CD4-positive, alpha-beta memory T cell (primary cell): ENCODE measurements at places on chromosomes 2 and 18. TPM values are rescaled to one million over a fixed set of nuclear protein-coding genes. Genes with fewer than 3 reads are reported as not detected.

DNA sequence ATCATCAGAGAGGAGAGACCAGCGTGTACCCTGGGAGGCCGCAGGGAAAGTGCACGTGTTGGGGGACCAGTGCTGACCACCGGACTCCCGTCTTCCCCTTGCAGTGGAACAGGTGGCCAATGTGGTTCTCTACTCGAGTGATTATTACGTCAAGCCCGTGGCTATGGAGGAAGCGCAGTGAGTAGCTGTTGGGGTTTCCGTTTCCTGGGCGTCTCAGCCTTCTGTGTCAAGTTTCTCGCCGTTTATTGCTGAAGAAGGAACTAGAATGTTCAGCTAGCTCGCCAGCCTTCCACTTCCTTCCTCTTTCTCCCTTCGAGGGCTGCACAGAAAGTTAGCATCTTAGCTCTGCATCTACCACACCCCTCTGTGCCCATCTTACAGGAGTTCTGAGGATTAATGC is 22.8 kb upstream of the DGKD start:
- DNase-seq, result peak; percentile 93
- H3K27ac ChIP-seq, result peak overlapping the region; percentile 73
- no peaks in the 10 kb centered on the region for H3K36me3 ChIP-seq
- no peak overlapping the region for H3K4me3 ChIP-seq
- H3K4me1 ChIP-seq, result peaks cover 63% of the 10 kb centered on the region

DNA sequence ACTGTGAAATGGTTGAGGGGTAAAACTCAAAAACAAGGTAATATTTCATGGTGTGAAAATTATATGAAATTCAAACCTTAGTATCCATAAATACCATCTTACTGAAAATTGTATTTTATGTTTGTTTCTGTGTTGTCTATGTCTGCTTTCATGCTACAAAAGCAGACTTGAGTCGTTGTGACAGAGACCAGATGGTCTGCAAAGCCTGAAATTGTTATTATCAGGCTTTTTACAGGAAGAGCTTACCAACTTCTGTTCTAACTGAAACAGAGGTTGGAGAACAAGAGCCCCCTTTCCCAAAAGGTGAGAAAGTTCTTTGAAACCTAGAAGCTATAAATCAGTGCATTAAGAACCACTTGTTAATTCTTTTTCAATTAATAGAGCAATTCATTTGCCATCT is 110.0 kb downstream of the COL4A4 start:
- no peak for DNase-seq
- H3K27me3 ChIP-seq, result no peaks in the 10 kb centered on the region
- H3K4me1 ChIP-seq, result no peaks in the 10 kb centered on the region
- no peaks in the 10 kb centered on the region for H3K36me3 ChIP-seq
- H3K27ac ChIP-seq, result no peak overlapping the region
- H3K4me3 ChIP-seq, result no peak overlapping the region

GRCh38 chr2:206993964-206994363 is 54.6 kb downstream of the CPO start:
- no peak overlapping the region for H3K27ac ChIP-seq
- H3K27me3 ChIP-seq, result no peaks in the 10 kb centered on the region
- peaks cover 8% of the 10 kb centered on the region for H3K4me1 ChIP-seq
- no peak overlapping the region for H3K4me3 ChIP-seq

DNA sequence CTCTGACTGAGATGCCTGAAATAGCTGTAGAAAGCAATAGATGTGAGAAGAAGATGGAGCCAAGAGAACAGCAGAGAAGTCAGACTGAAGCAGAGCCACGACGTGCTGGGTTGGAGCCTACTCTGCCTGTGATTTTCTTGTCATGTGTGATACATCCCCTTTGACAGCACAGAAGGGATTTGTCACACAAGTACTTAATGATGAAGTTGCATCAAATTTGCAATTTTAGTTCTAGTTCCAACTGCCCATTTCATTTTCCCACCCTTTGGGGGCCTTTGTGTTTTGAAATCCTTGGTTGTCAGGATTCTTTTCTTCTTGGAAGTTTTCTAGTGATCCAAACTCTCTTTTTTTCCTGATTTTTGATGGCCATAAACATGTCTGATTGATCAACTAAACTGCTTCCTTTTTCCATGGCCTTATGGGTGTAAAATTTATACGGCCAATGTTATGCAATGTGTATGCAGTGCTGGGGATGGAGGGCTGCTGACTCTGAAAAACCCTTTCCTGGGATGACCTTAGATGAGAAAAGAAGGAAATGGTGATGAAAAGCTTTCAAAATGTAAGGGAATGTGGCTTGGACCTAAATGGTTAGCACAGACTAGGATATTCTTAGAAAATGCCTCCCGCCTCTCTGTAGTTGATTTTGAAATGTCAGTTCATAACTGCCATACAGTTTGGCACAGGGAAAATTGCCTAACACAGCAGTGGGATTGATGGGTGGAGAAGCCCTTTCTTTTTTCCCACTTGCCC is 9.6 kb upstream of the B3GNT2 start:
- H3K4me1 ChIP-seq, result no peaks in the 10 kb centered on the region
- H3K4me3 ChIP-seq, result no peak overlapping the region
- DNase-seq, result no peak
- no peaks in the 10 kb centered on the region for H3K27me3 ChIP-seq

DNA sequence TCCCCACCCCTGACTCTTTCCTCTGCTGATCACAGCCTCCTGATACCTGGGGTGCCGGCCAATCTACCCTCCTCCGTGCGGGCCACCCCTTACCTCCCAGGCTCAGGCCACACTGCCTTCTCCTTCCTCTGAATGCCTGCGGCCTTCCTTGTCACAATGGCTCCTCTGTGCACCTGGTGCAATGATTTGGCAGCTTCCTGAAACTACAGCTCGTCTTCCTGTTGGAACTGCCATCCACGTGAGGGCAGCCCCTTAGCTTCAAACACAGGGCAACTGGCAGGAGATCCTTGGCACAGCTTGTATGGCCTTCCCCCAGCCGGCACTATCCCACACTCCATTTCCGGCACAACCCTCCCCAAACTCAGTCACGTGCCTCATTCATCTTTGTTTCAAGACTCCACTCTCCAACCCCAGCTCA is 69.0 kb downstream of the STPG4 start:
- H3K27ac ChIP-seq, result no peak overlapping the region
- no peak overlapping the region for H3K4me3 ChIP-seq
- H3K27me3 ChIP-seq, result no peaks in the 10 kb centered on the region
- DNase-seq, result no peak
- H3K4me1 ChIP-seq, result no peaks in the 10 kb centered on the region

GRCh38 chr2:199607914-199608313 is 150.2 kb upstream of the SATB2 start:
- no peak overlapping the region for H3K27ac ChIP-seq
- no peaks in the 10 kb centered on the region for H3K4me1 ChIP-seq
- H3K4me3 ChIP-seq, result no peak overlapping the region
- H3K27me3 ChIP-seq, result no peaks in the 10 kb centered on the region
- DNase-seq, result no peak

GRCh38 chr2:74005786-74006185 is 21.1 kb downstream of the TET3 start:
- no peak for DNase-seq
- H3K4me3 ChIP-seq, result no peak overlapping the region
- H3K27me3 ChIP-seq, result no peaks in the 10 kb centered on the region

- no peak overlapping the region for H3K4me3 ChIP-seq
- no peaks in the 10 kb centered on the region for H3K27me3 ChIP-seq
- H3K4me1 ChIP-seq, result no peaks in the 10 kb centered on the region
- H3K27ac ChIP-seq, result no peak overlapping the region
Measured at GRCh38 chr2:235669269-235669831, 175.5 kb downstream of the AGAP1 start.

- H3K4me1 ChIP-seq, result no peaks in the 10 kb centered on the region
- H3K4me3 ChIP-seq, result no peak overlapping the region
- H3K36me3 ChIP-seq, result no peaks in the 10 kb centered on the region
- no peaks in the 10 kb centered on the region for H3K27me3 ChIP-seq
- no peak for DNase-seq
- H3K27ac ChIP-seq, result no peak overlapping the region
Measured at GRCh38 chr2:194205568-194206227, 1451.3 kb upstream of the SLC39A10 start.

DNA sequence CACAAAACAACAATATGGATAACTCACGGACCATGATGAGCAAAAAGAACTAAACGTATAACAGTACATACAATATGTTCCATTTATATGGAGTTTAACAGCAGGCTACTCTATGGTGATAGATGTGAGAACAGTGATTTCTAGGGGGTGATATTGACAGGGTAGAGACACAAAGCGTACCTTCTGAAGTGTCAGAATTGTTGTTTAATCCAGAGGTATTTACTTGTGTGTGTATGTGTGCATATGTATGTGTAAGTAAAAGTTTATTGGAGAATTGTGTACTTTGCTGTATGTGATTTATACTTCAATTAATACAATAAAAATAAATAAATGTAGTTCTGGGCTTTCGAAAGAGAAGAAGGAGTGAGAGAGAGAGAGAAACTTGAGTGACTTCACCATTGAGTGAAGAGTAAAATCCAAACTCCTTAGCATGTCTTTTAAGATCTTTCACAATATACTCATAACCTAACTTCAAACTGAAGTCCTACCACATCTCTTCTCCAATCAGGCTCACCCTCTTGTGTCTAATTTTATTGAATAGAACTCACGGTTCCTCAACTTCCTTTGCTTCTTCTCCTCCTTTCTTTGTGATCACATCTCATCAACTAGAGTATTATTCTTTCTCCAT is 126.0 kb upstream of the KLF7 start:
- H3K27ac ChIP-seq, result no peak overlapping the region
- H3K36me3 ChIP-seq, result no peaks in the 10 kb centered on the region
- H3K4me1 ChIP-seq, result no peaks in the 10 kb centered on the region
- DNase-seq, result no peak

DNA sequence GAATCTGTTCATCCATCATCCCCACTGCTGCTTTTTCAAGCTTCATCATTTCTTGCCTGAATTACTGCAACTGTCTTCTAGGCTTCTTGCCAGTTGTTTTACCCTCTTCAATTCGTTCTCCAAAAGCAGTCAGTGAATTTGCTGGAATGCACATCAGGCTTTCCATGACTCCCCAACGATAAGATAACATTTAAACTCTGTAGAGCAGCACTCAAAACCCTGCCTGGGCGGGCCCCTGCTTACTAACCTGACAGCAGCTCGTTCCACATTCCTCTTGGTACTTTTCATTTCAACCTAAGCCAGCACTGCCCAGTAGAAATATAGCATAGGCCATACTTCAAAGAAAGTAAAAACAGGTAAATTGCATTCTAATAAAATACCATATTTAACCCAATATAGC is 342.9 kb downstream of the SUCLG1 start:
- H3K4me1 ChIP-seq, result no peaks in the 10 kb centered on the region
- DNase-seq, result no peak
- H3K27me3 ChIP-seq, result no peaks in the 10 kb centered on the region

- no peaks in the 10 kb centered on the region for H3K36me3 ChIP-seq
- H3K4me1 ChIP-seq, result no peaks in the 10 kb centered on the region
- no peak overlapping the region for H3K27ac ChIP-seq
- H3K27me3 ChIP-seq, result no peaks in the 10 kb centered on the region
- no peak overlapping the region for H3K4me3 ChIP-seq
Measured at GRCh38 chr2:222837643-222838056, 23.2 kb upstream of the ACSL3 start.

- H3K27me3 ChIP-seq, result no peaks in the 10 kb centered on the region
- H3K36me3 ChIP-seq, result no peaks in the 10 kb centered on the region
- no peak overlapping the region for H3K4me3 ChIP-seq
- peaks cover 46% of the 10 kb centered on the region for H3K4me1 ChIP-seq
- no peak for DNase-seq
Measured at GRCh38 chr2:239328351-239329191, 72.2 kb downstream of the HDAC4 start.

- H3K36me3 ChIP-seq, result no peaks in the 10 kb centered on the region
- no peak overlapping the region for H3K4me3 ChIP-seq
- no peak overlapping the region for H3K27ac ChIP-seq
Measured at GRCh38 chr2:144682248-144682647, 162.3 kb upstream of the ZEB2 start.

DNA sequence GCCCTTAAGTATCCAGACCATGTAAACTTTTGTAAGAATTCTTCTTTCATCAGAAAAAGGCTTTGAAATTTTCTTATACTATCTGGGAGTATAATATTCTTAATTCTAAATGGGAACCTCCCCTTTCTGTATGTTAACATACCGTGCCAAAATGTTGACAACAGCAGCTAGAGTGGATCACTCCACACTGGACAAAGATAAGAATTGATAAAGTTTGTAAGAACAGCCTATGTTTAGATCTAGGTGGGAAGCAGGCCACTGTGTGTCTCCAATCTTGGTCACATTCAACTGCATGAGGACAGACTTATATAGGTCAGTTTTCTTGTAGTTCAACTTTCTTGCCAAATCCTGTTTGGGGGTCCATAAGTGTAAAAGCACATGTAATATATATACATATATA is 235.7 kb downstream of the RPIA start:
- H3K36me3 ChIP-seq, result no peaks in the 10 kb centered on the region
- no peaks in the 10 kb centered on the region for H3K27me3 ChIP-seq
- DNase-seq, result no peak

GRCh38 chr2:231425811-231426703 is 30.5 kb downstream of the B3GNT7 start:
- no peaks in the 10 kb centered on the region for H3K27me3 ChIP-seq
- no peaks in the 10 kb centered on the region for H3K4me1 ChIP-seq
- peak; percentile 85 for DNase-seq
- H3K36me3 ChIP-seq, result no peaks in the 10 kb centered on the region
- H3K4me3 ChIP-seq, result no peak overlapping the region
- H3K27ac ChIP-seq, result peak overlapping the region; percentile 47

GRCh38 chr2:55097461-55098410 is 47.5 kb upstream of the RTN4 start:
- no peak for DNase-seq
- H3K4me3 ChIP-seq, result no peak overlapping the region
- H3K36me3 ChIP-seq, result no peaks in the 10 kb centered on the region
- H3K4me1 ChIP-seq, result peaks cover 3% of the 10 kb centered on the region
- no peak overlapping the region for H3K27ac ChIP-seq

GRCh38 chr2:221123396-221123795 is 448.7 kb downstream of the EPHA4 start:
- H3K4me3 ChIP-seq, result no peak overlapping the region
- DNase-seq, result no peak
- H3K36me3 ChIP-seq, result no peaks in the 10 kb centered on the region
- no peak overlapping the region for H3K27ac ChIP-seq
- H3K4me1 ChIP-seq, result no peaks in the 10 kb centered on the region

- DNase-seq, result no peak
- H3K27ac ChIP-seq, result no peak overlapping the region
- H3K4me3 ChIP-seq, result no peak overlapping the region
- no peaks in the 10 kb centered on the region for H3K4me1 ChIP-seq
Measured at GRCh38 chr2:148167855-148168254, 147.0 kb downstream of the MBD5 start.

GRCh38 chr2:156489195-156489594 is 53.0 kb downstream of the GPD2 start:
- no peaks in the 10 kb centered on the region for H3K4me1 ChIP-seq
- no peaks in the 10 kb centered on the region for H3K36me3 ChIP-seq
- no peak overlapping the region for H3K27ac ChIP-seq
- H3K27me3 ChIP-seq, result no peaks in the 10 kb centered on the region
- no peak for DNase-seq
- no peak overlapping the region for H3K4me3 ChIP-seq

The SERPINB7 gene
- total RNA-seq, result not detected

The PCARE gene
- not detected for total RNA-seq

The NEUROD1 gene
- not detected for total RNA-seq

The DQX1 gene
- total RNA-seq, result 0.44 TPM

The ARHGEF4 gene
- 2.5 TPM for total RNA-seq

The COL3A1 gene
- not detected for total RNA-seq
